Skin of body (tissue), 3 donors: ENCODE measurements at places on chromosomes 5 and 9. TPM values are rescaled to one million over a fixed set of nuclear protein-coding genes. Genes with fewer than 3 reads are reported as not detected.

GRCh38 chr5:40453689-40454088 is 226.0 kb upstream of the PTGER4 start:
- DNase-seq = no peak

DNA sequence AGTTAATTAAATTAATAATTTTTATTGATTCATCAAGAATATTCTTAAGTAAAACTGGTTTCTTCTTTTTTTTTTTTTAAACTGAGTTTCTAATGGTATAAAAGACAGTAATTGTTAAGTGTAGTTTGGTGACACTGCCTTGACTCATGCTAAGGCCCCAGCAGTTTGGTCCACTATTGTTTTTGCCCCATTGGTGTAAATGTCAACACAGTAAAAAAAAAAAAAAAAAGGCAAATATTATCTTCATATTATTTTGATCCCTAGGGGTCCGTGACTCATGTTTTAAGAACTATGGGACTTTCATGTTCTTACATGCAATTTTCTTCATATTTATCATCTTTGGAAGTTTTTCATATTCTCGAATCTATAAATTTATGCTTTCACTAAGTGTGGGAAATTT is 29.2 kb upstream of the JAK2 start:
- no peak for DNase-seq

The NUTM2G gene
- total RNA-seq = not detected

DNA sequence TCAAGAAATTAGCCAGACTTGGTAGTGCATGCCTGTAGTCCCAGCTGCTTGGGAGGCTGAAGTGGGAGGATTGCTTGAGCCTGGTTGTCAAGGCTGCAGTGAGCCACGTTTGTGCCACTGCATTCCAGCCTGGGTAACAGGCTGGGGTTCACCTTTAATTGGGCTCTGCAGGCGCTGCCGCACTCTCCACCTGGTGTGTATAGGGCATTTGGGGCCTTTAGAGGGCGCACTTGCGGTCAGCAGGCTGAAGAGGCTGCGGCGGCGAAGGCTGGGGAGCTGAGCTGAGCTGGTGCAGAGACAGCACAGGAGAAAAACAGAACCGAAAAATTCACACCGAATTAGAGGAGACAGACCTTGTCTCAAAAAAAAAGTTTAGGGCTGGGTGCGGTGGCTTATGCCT is 31.2 kb downstream of the CDK7 start:
- no peak for DNase-seq

The BHMT gene
- 0.39 TPM for total RNA-seq
